ENCODE measurements at places on chromosomes 16 and 17.

- no peak for DNase-seq
Observed at GRCh38 chr16:76943921-76944320, 247.1 kb upstream of the MON1B start.

- DNase-seq = no peak
Observed at GRCh38 chr16:17354141-17354601, 116.6 kb downstream of the XYLT1 start.

GRCh38 chr16:24729243-24729950, at the start of gene TNRC6A:
TNRC6A (plus strand) TSS chr16:24729651; CDS start chr16:24729842, 191 bp downstream.
- peak; percentile 92 for DNase-seq

DNA sequence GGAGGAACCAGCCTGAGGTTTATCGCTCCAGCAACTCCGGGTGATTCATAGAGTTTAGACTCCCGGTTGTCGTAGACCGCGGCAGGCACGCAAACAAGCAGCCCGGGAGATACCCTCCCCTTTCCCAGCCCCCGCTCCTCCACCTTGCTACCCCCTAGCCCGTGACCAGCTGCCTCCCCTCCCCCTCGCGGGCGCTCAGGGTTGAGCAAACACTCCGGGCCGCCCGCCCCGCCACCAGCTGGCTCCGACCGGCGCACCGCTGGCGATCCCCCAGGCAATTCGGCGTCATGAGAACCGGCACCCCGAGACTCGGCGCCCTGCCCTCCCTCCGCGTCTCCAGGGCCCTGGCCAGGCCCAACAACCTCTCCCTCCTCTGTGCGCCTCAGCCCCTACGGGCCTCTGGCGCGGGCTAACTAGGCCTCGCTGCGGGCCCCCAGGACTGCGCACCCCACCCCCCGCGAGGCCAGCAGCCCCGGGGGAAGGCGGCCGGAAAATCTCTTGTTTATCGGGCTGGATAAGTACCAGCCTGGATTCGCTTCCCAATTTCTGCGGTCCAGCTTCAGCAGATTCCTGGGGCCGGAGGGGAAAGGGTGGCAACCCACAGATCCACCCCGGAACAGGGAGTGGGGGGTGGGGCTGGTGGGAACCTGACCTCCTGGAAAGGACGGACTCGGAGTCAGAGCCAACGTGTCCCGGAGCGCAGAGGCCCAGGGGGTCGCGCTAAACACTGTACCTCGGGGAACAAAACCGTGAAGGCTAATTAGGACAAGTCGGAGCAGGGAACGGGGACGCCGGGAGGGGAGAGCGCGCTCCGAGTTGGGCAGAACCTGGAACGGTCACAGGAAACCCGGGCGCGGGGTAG, 951 bp upstream of the GPRC5C start:
- peak; percentile 76 for DNase-seq

GRCh38 chr16:15950161-15950854, 892 bp downstream of the ABCC1 start:
- peak; percentile 45 for DNase-seq

DNA sequence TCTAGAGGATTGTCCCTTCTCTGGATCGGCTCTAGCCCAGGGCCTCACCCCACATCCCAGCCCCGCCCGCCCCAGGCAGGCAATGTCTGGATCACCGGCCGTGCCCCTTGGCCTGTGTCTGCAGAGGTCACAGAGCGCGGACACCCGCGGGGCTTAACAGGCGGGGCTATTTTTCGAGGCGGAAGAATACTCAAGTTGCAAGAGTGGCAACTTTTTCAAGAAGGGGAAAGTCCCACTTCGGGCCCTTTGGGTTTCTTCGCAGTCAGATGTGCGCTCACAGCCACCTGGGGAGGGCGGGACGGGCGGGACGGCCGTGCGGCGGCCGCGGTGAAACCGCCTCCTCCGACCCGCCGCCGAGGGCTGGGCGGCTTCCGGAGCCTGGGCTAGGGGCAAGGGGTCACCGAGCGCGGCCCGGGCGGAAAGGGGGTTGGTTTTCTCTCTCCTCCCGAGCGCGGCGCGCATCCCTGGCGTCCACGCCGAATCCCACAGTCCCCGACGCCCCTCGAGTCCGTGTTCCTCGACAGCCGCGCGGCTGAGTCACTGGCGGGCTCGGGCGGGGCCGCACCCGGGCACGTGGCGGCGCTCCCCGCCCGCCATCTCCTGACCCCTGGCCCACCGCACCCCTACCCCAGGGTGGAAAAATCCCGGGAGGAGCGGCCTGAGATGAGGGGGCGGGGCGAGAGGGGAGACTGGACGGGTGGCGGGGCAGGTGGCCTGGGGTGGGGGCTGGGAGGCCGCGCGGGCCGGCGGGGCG, 1.2 kb upstream of the PFN1 start:
- no peak for DNase-seq

DNA sequence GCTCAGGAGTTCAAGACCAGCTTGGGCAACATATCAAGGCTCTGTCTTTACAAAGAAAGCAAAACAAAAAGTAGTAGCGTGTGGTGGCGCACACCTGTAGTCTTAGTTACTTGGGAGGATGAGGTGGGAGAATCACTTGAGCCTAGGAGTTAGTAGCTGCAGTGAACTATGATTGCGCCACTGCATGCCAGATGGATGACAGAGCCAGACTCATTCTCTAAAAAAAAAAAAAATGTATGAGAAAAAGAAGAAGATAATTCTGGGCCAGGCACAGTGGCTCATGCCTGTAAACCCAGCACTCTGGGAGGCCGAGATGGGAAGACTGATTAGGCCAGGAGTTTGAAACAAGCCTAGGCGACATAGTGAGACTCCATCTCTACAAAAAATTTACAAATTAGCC, 28.5 kb downstream of the STAT5B start:
- no peak for DNase-seq

DNA sequence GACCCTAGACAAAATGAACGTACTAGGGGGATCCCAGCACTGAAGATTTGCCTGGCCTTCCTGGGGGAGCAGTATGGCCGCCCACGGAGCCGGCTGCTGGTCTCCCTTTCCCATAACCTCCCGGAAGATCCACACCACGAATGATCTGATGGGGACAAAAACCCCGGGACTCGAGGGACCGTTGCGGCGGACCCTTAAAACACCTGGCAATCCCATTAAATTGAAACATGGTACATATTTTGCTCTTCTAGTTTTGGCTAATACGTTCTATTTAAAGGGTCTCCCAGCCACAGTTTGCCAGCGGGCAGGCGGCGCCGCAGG, 45.2 kb upstream of the LCMT1 start:
- DNase-seq = no peak

DNA sequence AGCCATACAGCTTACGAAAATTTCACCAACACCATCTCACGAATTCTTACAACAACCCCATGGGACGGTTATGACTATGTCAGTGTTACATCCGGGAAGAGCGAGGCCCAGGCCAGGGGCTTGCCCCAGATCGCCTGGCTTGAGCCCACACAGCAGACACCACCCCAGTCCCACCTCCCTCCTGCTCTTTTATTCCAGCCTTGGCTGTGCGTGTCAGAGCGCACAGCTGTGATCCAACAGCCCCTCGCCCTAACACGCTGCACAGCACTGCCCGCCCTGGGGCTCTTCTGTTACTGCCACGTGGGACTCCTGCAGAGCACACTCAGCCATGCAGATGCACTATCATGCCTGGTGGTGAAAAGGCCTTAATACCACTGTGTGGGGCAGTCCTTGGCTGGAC, 127.9 kb downstream of the ENGASE start:
- no peak for DNase-seq

- DNase-seq = no peak
Observed at GRCh38 chr16:70572926-70573270, 49.3 kb downstream of the SF3B3 start.

GRCh38 chr16:66508248-66508913, 41.5 kb downstream of the TK2 start:
- DNase-seq = no peak

GRCh38 chr17:44745301-44745700, 13.5 kb upstream of the ADAM11 start:
- DNase-seq = no peak

GRCh38 chr17:79749156-79749815, 18.5 kb downstream of the ENPP7 start:
- no peak for DNase-seq

GRCh38 chr17:73186283-73187050, 6.4 kb upstream of the COG1 start:
- DNase-seq = no peak
